CD4-positive, alpha-beta memory T cell (primary cell): ENCODE measurements at places on chromosomes 3 and 15. TPM values are rescaled to one million over a fixed set of nuclear protein-coding genes. Genes with fewer than 3 reads are reported as not detected.

- no peak for DNase-seq
These were observed 43.1 kb upstream of the ADPGK start for GRCh38 chr15:72826611-72827010.

ARRDC4 gene
- total RNA-seq: 0.76 TPM

GOLGA8T gene
- 0.72 TPM for total RNA-seq

GRCh38 chr15:65211482-65211982 lies 259 bp upstream of the CILP start:
- DNase-seq: no peak

ASB14 gene
- not detected for total RNA-seq

DNA sequence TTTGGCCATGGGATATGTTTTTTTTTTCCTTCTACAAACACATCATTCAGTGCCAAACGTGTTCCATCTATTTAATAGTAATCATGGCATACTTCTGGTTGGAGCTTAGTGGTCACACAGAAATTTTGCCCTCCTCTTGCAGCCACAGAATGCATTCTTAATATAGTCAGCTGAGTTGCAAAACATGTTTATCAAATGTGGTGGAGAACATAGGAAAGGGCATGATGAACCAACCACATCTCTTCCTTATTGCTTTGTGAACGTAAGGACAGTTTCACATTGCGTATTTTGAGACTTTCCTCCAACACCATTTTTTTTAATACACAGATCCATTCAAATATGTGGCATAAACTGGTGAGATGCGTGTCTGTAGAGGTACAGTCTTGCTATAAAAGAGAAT lies 106.8 kb downstream of the BBX start:
- DNase-seq: no peak

BRK1 gene
- 78.1 TPM for total RNA-seq

- no peak for DNase-seq
These were observed 6.5 kb downstream of the CHST13 start for GRCh38 chr3:126530171-126531050.

GPX1 gene
- 75.7 TPM for total RNA-seq

SEMA7A gene
- 1.2 TPM for total RNA-seq

GALNT15 gene
- total RNA-seq: not detected

DNA sequence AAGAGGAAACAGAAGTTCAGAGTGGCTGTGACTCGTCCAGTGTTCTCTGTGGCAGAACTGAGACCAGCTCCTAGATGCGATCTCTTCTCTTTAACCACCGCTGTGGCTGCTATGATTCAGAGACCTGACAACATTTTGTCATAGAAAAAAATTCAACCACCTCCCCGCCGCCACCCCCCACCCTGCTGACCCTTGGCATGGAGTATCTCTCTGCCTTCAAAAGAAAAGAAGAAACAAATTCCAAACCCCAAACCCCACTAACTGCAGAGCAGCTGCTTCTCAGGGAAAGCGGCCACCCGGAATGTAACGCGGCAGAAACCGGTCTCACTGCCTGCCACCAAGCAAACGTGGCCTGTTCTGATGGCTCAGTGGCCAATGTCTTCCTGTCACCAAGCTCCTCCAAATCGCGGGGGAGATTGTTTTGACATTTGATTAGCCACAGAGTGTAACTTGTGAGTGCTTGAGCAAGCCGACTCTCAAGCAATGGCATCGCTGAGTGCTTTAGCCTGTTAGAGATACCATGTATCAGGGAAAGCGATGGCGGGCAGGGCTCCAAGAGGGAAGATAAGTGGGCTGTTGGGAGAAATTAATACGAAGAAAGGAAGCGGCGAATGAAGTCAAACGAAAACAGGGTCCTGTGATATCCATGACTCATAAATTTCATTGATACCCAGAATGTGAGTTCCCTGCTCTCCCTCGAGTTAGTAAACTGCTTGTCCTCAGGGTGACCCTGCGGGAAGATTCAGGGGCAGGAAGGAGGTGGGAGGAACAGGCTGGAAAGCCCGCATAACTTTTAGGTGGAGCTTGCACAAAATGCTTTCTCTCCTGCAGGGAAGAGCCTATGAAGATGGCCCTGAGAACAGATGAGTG lies 44.8 kb upstream of the TLE3 start:
- no peak for DNase-seq
